Activated CD8-positive, alpha-beta memory T cell treated with anti-CD3 and anti-CD28 coated beads for 4 hours (primary cell): ENCODE measurements at places on chromosomes 6 and 20.

- DNase-seq, result no peak
These were observed 16.0 kb downstream of the KIF13A start for GRCh38 chr6:17971128-17972073.

- DNase-seq, result no peak
These were observed 41.5 kb upstream of the FAM184A start for GRCh38 chr6:119119989-119120388.

- no peak for DNase-seq
These were observed 89.5 kb downstream of the UBE3D start for GRCh38 chr6:82976179-82976578.

GRCh38 chr6:10395704-10396546 is 18.9 kb downstream of the TFAP2A start:
- DNase-seq, result no peak
